ENCODE measurements at places on chromosomes 3 and 15. TPM values are rescaled to one million over a fixed set of nuclear protein-coding genes. Genes with fewer than 3 reads are reported as not detected.

Gene CHRM5
- total RNA-seq: not detected

Gene GOLGA6A
- total RNA-seq: not detected

Gene HIGD2B
- 0.16 TPM for total RNA-seq

Gene CCR3
- total RNA-seq: 0.16 TPM

Gene MST1R
- total RNA-seq: 2.1 TPM

Gene SERPINI2
- total RNA-seq: not detected

Gene TNK2
- 126 TPM for total RNA-seq

Gene TLR9
- not detected for total RNA-seq

Gene CPN2
- not detected for total RNA-seq

Gene IL17RE
- 0.36 TPM for total RNA-seq

Gene TMEM266
- total RNA-seq: not detected

Gene LRRC31
- not detected for total RNA-seq

Gene PLAAT1
- not detected for total RNA-seq

Gene VEPH1
- total RNA-seq: not detected

Gene FSD2
- not detected for total RNA-seq

Gene LRRC57
- 24.3 TPM for total RNA-seq

Gene CYP8B1
- not detected for total RNA-seq

Gene CYP1A1
- 1.0 TPM for total RNA-seq

Gene SEMA3G
- 0.16 TPM for total RNA-seq

Gene MORC1
- not detected for total RNA-seq

Gene ARHGEF26
- 0.09 TPM for total RNA-seq

Gene LRRC49
- total RNA-seq: not detected

Gene TMEM39A
- 48.3 TPM for total RNA-seq

Gene TWF2
- 107 TPM for total RNA-seq

Gene PRR23E
- total RNA-seq: not detected

Gene IL17RB
- total RNA-seq: 63.5 TPM

Gene TUSC7
- total RNA-seq: not detected

Gene GXYLT2
- total RNA-seq: not detected

Gene SYNPR
- total RNA-seq: not detected
